ENCODE measurements at places on chromosomes 2 and 18. TPM values are rescaled to one million over a fixed set of nuclear protein-coding genes. Genes with fewer than 3 reads are reported as not detected.

Gene KIF1A
- total RNA-seq = 0.83 TPM

Gene SERPINB10
- total RNA-seq = not detected

Gene GDF7
- 0.10 TPM for total RNA-seq

Gene SERTAD2
- total RNA-seq = 12.0 TPM

Gene ZNF519
- total RNA-seq = 1.8 TPM

Gene AGXT
- total RNA-seq = not detected

Gene MATN3
- total RNA-seq = 11.4 TPM

Gene TMEM198
- total RNA-seq = 0.55 TPM

Gene CDK5R2
- 5.3 TPM for total RNA-seq

Data from A549 treated with GW870086 at 1 μM for 4 hours (cell line).